Heart right ventricle (tissue), 16 donors: ENCODE measurements at places on chromosomes 7 and 10.
A peak's percentile ranks its signal among the peaks of the same experiment; 100 is the strongest.

DNA sequence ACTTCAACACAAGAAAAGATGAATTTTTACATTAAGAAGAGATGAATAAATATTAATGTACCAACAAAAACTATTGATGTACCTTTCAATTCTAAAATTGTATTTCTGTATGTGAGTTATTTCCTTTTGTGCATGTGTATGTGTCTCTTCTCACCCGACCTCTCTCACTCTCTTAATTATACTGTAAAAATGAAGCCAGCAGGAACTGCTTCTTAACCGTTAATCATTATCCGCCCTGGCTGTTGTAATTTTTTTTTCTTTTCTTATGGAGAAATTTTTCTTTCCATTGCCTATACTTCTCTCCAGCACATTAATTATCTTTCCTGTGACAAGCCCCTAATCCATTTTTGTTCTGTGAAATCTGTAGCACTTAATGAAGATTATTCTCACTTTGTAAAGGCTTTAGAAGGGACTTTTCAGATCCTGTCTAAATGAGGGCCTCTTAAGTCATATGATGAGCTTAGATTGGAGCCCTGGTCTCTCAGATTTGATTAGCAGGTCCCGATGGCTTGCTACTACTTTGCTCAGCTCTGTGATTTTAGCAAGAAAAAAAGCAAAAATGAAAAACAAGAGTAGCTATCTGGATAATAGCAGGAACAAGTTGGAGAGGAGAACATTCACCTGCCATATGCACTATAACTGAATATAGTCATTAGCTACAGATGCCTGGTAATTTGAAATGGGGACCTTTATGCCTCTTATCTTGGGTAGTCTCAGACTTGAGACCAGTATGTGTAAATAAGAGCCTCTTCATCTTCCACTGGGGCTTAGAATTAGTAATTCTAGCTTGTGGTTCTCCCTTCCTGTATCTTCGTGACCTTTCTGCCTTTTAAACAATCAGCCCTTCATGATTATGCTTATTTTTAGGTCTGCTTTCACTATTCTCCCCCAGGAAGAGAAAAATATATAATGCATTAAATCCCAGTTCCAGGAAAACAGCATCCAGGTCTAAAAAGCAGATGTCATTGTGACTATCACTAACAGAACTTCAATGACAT lies 80.0 kb upstream of the COL1A2 start:
- no peak for DNase-seq

GRCh38 chr7:1675036-1675671 lies 5.1 kb downstream of the ELFN1 start:
- no peak for DNase-seq

- DNase-seq: no peak
These were observed 78.0 kb downstream of the TAF3 start for GRCh38 chr10:7896297-7896696.

DNA sequence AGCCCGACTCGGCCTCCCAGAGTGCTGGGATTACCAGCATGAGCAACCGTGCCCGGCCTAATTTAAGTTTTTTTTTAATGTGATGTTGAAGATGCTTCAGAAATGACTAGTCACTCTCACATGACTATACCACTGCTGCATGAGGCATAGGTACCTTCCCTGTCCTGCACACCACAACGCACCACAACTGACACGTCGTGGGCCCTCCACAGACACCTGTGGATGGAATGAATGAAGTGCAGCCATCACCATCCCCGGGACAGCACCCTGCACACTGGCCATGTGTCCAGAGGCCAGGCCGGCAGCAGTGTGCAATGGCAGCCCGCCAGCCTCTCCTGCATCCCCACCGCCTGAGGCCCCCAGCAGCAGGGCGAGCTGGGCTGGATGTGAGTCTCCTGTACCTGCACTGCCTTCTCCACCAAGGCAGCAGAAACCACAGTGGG lies 55.1 kb downstream of the VOPP1 start:
- no peak for DNase-seq

GRCh38 chr7:137354396-137354795 lies 10.9 kb upstream of the PTN start:
- DNase-seq: no peak

DNA sequence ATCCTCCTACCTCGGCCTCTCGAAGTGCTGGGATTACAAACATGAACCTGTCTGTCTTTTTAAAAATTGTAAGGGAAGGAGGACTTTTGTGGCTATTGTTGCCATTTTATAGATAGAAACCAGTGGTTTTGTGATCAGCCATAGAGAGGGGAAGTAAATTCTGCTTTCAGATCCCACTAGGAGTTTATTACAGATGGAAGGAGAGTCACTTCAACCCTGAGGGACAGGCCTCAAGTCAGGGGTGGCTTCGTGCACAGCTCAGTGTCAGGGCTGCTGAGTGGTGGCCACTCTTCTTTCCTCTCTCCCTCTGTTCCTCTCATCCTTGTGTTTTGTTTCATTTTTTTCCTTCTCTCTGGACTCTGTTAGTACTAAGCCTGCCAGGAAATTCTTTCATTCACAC lies 60.8 kb downstream of the OGDH start:
- no peak for DNase-seq

DNA sequence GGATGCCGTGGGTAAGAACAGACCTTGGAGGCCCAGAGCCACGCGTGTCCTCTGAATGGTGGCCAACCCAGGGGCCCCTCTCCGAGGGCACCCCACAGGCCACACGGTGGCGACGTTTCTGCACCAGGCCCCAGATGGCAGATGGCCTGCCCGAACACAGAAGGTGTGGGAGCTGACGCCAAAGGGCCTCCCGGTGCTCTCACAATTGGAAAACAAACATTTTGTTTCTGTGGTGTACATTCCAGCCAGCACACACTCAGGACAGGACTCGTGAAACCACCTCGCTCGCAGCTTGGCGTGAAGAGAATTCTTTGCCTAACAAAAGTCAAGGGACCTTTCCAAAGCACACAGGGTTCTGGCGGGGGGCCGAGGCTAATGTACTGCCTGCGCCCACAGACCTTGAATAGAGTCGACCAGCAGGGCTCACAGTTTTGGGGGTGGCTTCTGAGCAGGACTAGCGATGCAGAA lies 112.1 kb downstream of the FAM53B start:
- DNase-seq: peak; percentile 71

- no peak for DNase-seq
These were observed 30.4 kb upstream of the DDC start for GRCh38 chr7:50595491-50596102.

DNA sequence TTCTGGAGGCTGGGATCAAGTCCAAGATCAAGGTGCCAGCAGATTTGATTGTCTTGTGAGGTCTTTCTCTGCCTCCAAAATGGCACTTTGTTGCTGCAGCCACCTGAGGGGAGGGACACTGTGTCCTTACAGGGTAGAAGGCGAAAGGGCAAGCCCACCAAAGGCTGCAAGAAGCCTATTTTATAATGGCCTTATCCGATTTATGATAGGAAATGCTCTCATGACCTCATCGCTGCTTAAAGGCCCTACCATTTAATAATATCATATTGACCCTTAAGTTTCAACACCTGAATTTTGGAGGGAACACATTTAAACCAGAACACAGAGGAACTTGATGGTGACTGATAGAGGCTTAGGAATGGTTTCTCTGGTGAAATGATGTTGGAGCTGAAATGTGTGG lies 296.5 kb downstream of the TWIST1 start:
- no peak for DNase-seq

DNA sequence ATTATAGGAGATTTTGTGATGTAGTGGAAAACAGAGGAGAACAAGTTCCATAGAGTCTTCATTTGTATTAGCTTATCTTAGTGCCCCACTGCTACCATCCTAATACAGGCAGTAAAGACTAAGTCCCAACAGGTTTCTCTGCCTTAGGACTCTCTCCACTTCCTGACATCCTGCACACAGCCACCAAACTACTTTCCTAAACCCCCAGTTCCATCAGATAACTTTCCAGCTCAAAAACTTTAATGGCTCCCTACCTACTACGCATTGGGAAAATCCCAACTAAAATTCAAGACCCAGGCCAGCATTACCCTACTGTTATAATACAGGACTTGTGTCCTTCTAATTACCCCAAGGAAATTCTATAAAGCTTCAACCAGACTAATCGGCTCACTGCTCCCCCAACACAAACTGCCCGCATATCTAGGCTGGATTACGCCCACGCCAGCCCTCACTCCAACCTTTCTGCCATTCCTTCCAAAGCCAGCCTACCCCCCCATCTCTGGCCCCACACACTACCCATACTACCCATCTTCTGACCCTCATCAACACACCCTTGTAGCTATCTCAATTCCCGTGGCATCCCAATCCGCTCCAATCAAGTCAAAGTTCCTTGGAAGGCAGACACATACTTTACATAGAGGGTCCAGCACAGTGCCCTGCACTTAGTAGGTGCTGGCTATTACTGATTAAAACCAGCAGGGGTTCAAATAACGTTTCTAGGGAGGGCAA lies 1.4 kb downstream of the IDE start:
- DNase-seq: no peak

- DNase-seq: no peak
These were observed 2.1 kb downstream of the ADD3 start for GRCh38 chr10:110009736-110010475.

GRCh38 chr10:96295475-96295874 lies 8.8 kb upstream of the DNTT start:
- no peak for DNase-seq

DNA sequence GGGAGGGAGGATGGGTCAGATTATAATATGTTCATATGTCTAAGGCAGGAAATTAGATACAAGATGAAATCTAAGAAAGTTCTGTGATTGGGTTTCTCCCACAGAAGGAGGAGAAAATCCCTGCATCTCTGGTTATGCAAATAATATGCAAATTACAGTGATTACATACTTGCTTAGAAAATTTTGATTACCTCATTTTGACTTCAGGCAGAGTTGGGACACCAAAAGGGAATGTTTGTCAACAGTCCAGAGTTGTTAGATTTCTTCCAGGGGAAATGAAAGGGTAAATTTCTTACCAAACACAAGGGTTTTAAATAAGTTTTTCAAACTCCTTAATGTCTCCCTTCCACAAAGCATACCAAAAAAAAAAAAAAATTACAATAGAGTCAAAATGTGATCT lies 101.4 kb upstream of the STEAP1B start:
- no peak for DNase-seq
